ENCODE measurements at places on chromosomes 7 and 10.

GRCh38 chr10:130500261-130501000 lies 364.2 kb downstream of the GLRX3 start:
- DNase-seq, result no peak

- no peak for DNase-seq
Observed at GRCh38 chr7:79506481-79506880, 53.0 kb upstream of the MAGI2 start.

- no peak for DNase-seq
Observed at GRCh38 chr7:146146831-146147486, 30.4 kb downstream of the CNTNAP2 start.

GRCh38 chr7:23205909-23206767 lies 24.3 kb downstream of the NUP42 start:
- no peak for DNase-seq

GRCh38 chr7:129698516-129699418 lies 87.2 kb downstream of the NRF1 start:
- DNase-seq, result no peak

DNA sequence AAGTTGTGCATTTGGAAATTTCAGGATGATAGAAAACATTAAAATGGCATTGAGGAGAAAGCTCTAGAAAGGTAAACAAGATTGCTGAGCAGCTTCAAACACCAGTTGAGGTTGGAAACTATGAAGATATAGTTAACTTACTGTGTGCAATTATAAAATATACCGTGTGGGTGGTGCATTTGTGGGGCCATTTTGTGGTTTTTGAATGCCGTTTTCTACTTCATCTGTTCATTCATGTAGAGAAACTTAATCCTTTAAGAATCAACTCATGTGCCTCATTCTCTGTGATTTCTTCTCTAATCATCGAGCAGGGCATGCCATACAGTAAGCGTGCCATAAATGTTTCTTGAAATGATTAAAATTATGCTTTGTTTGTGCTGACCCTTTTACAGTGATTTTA lies 232.8 kb upstream of the TEX47 start:
- no peak for DNase-seq

GRCh38 chr10:78160591-78160990 lies 126.9 kb downstream of the RPS24 start:
- no peak for DNase-seq

- no peak for DNase-seq
Observed at GRCh38 chr10:32403091-32403490, 42.8 kb upstream of the CCDC7 start.

GRCh38 chr7:46494441-46494840 lies 573.4 kb upstream of the IGFBP3 start:
- no peak for DNase-seq

- DNase-seq, result no peak
Observed at GRCh38 chr10:126433351-126433750, 45.1 kb upstream of the ADAM12 start.

DNA sequence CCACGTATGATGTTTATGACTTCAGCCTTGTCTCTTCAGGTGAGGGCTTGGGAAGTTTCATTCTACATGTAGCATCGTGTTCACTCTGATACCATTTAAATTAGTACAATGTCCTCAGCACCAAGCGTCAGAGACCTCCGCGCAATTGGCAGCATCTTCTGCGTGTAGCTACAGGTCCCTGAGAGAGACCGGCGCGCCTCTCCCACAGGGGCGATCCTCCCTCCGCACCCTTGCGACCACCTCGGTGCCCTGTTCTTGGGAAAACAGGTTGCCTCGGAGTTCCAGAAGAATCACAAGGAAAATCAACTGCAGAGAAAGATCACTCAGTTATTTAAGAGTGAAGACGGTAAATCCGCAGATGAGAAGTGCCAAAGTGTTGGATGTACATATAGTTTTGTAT lies 206.2 kb downstream of the GATA3 start:
- no peak for DNase-seq

- no peak for DNase-seq
Observed at GRCh38 chr10:119543814-119544642, 1.5 kb upstream of the RGS10 start.
